ENCODE measurements at places on chromosomes 13 and 19.

- DNase-seq = no peak
Measured at GRCh38 chr13:112713517-112714253, 23.8 kb downstream of the ATP11A start.

- DNase-seq = no peak
Measured at GRCh38 chr19:21856773-21857514, 21.0 kb upstream of the ZNF43 start.

- no peak for DNase-seq
Measured at GRCh38 chr13:33676045-33676989, 141.6 kb upstream of the RFC3 start.

GRCh38 chr13:73274147-73274546 is 215.3 kb downstream of the KLF5 start:
- no peak for DNase-seq

- DNase-seq = peak; percentile 10
Measured at GRCh38 chr19:45125975-45126493, 33.1 kb downstream of the PPP1R37 start.

DNA sequence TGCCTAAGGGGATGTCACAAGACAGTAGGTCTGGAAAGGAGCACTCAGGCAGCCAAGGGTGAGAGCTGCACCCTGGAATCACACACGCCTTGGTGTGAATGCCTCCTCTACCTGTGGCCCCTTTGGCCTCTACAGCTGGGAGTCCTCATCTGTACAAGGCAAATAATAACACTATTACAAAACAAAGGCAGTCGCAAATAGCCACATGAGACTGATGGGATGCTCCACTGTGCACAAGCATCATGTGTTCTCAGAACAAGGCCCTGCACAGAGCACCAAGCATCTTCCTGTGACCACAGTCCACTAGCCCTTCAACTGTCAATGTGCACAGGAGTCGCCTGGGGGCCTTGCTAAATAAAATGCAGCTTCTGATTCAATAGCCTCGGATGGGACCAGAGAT is 44.6 kb upstream of the HNRNPA1L2 start:
- no peak for DNase-seq

- peak; percentile 8 for DNase-seq
Measured at GRCh38 chr13:76799696-76800095, 86.5 kb downstream of the KCTD12 start.

GRCh38 chr13:37303606-37304005 is 198.1 kb upstream of the CSNK1A1L start:
- no peak for DNase-seq

DNA sequence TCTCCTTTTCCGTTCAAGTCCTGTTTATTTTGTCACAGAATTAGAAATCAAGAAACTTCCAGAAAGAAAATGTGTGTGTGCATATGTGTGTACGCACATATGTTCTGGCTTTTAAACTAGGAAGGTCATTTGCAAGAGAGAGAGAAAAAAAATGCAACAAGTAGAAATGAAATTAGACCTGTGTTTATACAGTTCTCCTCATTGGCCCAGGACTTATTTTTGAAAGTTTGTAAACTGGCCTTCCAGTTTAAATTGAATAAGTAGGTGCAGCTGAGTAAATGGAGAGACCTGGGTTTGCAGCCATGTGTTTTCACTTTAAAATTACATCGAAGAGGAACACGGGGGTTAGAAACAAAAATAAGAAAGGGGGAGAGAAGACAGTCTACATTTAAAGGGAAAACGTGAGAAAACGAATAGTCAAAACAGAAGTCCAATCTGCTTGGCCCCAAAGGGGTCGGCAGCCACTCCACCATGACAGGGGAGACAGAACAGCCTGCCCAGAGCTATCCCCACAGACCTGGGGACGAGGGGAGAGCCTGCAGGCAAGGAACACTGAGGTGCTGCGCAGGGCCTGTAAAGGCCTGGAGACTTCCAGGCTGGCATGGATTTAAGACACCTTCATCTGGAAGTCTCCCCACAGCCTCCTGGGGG is 216.8 kb upstream of the MAB21L1 start:
- peak; percentile 57 for DNase-seq

GRCh38 chr19:41564515-41565378 is 11.2 kb upstream of the CEACAM21 start:
- no peak for DNase-seq

DNA sequence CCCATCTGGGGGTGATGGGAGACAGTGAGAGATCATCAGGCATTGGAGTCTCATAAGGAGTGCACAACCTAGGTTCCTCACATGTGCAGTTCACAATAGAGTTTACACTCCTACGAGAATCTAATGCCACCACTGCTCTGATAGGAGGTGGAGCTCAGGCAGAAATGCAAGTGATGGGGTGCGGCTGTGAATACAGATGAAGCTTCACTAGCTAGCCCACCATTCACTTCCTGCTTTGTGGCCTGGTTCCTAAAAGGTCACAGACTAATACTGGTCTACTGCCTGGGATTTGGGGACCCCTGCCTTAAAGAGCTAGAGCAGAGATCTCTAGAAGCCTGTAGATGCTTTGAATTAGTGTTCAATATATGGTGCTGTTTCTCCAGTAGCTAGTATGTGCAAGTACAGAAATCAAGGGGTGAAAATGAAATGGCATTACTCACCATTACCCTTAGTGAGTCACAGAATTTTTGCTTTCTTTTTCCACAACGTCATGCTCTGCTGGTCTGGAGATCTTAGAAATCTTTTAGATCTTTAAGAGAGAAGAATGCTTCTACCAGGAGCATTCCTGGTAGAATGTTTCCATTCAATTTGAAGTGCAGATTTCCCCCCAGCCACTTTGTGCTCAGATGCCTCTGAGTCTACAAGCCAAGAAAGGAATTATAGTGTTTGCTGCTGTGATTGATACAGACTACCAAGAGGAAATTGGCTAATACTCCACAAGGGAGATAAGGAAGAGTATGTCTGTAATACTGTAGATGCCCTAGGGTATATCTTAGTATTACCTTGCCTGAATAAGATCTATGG is 2301.2 kb downstream of the PCDH9 start:
- peak; percentile 49 for DNase-seq

DNA sequence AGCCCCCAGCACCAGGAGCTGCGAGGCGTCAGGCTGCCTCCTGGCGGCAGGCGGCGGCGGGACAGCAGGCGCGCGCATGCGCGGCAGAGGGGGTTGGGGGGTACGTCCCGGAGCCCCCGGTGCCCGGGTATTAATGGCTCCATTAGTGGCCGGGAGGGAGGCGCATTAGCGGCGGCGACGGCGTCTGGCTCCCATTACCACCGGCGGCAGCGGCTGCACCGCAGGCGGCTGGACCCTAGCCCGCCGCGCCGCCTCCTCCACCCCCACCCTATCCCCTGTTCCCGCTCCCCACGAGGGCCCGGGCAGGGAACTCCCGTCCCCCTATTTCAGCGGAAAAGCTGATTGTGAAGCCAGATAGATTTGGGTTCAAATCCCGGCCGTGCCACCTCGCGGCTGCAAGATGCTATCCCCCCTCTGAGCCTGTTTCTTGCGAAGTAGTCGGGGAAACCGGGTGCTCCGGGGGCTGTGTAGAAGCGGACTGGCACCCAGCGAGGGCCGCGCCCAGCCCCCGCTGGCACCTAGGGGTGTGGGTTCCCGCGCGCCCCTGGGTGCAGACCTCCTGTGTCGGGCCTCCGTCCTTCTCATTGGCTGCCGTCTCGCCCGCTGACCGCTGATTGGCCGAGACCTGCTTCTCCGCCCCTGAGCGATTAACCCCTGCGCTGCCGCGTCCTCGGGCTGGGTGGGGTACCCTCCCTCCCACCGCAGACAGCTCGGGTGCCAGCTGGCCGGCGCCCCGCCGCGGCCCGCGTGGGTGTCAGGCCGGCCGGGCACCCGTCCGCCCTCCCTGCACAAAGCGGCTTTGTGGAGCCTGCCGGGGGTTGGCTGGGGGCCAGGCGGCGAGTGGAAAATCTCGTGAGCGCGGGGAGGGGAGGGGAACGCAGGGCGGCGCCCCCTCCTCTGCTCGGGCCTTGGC is 11.1 kb downstream of the CIC start:
- DNase-seq = peak; percentile 82

DNA sequence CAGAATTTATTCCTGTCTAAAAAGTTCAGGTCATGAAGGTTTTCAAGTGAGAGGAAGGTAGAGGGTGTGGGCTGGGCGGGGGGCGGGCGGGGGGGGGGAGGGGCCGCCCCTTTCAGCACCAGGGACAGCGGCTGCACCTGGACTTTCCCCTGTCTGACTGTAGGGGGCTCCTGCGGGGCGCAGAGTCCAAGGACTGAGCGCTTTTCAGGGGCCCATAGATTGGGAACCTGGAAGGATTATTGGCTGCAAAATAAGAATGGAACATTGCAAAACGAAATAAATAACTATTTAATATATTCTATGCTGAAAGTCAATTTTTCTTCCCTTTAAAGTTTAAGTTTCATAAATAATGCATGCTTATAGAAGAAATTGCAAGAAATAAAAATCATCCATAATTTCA is 8.9 kb upstream of the CYP4F3 start:
- no peak for DNase-seq

- DNase-seq = no peak
Measured at GRCh38 chr13:61024046-61024445, 391.6 kb downstream of the PCDH20 start.

- no peak for DNase-seq
Measured at GRCh38 chr19:47158879-47159503, 28.4 kb downstream of the SAE1 start.

DNA sequence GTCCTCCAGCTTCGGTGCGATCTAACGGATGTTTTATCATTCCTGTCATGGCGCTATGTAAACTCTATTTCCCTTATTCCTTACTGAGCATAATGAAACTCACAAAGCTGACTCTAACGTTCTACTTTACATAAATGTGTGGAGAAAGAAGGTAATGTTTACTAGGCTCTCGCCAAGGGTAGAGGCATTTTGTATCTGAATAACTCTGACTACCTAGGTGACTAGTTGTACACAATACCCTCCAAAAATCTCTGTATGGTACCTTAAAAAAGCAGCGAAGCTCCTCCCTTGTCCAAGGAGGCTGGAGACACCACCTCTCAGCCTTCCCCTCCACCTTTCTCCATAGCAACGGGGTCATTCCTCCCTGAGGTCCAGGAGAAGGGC is 316 bp upstream of the ZNF530 start:
- DNase-seq = no peak

DNA sequence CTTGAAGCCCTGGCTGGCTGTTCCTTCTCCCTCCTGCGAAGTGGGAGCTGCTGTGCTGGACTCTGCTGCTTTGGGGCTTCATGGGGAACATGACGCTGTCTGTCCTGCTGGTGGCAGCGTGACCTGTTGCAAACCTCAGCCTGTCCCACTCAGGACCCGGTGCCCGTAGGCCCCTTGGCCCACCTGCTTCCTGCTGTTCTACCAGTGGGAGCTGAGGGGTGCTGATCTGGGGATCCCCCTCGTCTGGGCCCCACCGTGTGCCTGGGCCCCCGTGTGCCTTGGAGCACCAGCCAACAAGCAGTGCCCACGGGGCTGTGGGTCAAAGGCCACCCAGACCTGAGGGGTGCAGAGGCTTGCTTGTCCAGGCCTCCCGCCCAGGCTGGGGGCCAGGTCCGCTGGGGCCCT is 5.3 kb downstream of the SPPL2B start:
- DNase-seq = no peak

- DNase-seq = no peak
Measured at GRCh38 chr13:76245211-76245610, 609.1 kb downstream of the LMO7 start.

GRCh38 chr13:99916366-99917103 is 55.0 kb downstream of the ZIC5 start:
- peak; percentile 63 for DNase-seq

DNA sequence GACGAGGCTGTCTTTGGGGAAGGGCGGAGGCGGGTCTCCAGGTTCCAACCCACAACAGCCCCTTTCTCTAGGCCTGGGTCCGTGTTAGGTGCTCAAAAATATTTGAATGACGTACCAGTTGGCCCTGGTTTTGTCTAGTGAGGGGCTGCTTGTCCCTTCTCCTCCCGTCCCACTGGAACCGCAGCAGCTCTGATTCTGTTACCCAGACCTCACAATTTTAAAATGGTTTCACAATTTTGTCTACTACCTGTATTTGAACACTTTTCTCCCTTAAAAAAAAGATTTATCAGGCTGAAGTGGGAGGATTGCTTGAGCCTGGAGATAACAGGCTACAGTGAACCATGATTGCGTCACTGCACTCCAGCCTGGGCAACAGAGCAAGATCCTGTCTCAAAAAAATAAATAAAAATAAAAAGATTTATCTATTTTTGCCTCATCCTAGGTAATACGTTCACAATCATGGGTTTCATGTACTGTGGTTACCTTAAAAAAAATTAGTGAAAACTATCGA is 1.3 kb upstream of the IRF2BP1 start:
- DNase-seq = no peak

- peak; percentile 70 for DNase-seq
Measured at GRCh38 chr19:46990991-46991676, 28.5 kb upstream of the NPAS1 start.

GRCh38 chr13:40102854-40103253 is 447.4 kb downstream of the COG6 start:
- no peak for DNase-seq

All from fibroblast of the conjunctiva (primary cell).